ENCODE measurements at places on chromosomes 2 and 18.

GRCh38 chr2:127674241-127675209, 805 bp downstream of the LIMS2 start:
- DNase-seq, result peak; percentile 23

- no peak for DNase-seq
Observed at GRCh38 chr2:38107738-38108410, 31.9 kb upstream of the CYP1B1 start.

DNA sequence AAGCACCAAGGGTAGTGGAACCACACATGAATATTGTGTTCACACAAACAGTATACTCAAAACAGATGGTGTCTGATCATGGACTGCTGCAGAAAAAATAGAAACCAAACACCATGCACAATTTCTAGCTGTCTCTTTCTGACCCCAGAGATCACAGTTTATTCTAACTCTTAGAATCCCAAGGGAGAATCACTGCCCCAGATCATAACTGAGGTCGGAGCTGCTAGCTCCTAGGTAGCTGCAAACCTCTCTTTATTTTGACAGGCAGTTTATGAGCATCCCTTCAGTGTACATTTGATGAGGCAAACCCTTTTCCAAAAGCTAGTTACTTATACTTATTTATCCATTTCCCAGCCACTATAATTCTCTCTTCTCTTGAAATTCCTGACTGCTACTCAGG, 439.1 kb upstream of the HNMT start:
- DNase-seq, result no peak

DNA sequence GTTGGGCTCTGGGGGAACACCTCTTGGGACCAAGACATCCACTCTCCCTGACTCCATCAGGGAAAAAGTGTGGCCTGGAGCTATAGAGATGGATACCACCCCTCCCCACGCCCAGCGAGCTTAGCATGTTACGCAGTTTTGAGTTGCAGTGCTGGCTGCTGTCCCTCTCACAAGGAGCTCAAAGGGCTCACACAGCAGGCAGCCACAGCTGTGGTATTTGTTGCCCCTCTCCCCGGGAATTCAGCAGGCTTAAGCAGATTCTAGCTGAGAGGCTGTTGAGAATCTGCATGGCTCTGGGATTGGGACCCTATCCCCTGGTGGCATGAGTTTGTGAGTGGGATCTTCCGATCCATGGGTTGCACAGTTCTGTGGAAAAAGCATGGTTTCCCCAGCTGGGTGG, 673.1 kb upstream of the FSHR start:
- no peak for DNase-seq

DNA sequence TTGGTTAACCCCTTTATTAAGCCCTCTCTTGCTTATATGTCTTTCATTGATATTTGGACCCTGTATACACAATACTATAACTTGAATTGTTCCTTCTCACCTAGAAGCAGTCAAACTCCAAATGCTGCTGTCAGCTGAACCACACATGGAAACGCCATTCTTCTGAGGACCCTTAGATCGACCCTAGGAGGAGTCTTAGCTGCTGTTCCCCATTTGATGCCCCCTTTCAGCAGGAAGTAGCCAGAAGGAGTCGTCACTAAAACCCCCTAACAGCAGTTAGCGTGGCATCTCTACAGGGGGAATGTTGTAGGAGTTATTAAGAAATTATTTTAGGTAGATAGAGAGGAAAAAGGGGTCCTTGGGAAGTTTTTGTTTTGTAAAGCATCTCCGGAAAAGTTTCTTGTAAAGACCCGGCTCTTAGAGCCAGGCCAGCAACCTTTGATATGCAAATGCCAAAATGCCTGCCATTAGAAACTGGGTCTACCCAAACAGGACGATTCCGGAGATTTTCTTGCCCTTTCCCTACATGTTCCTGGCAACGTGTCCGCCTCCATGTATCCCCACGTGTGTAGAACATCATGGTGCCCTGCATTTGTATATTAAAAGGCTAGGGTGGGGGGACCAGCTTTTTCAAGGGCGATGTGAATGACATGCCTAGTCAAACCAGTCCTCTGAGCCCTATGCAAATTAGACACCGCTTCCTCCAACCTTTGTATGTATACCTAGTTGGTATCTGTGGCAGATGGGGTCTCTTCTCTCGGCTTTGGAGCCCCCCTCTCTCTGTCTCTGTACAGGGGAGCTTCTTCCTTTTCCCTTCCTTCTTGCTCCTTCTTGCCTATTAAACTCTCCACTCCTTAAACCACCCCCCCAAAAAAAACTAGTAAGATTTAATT, 638.4 kb upstream of the POU3F3 start:
- no peak for DNase-seq

Data from stimulated activated CD4-positive, alpha-beta T cell treated with anti-CD3 and anti-CD28 coated beads, Interleukin-12 subunit alpha, Interleukin-12 subunit beta, amount 100 ng/mL, for 4 hours (primary cell).